ENCODE measurements at places on chromosomes 13 and 19. TPM values are rescaled to one million over a fixed set of nuclear protein-coding genes. Genes with fewer than 3 reads are reported as not detected.

C1QTNF9 gene
- not detected for total RNA-seq

SMIM17 gene
- not detected for total RNA-seq

TPGS1 gene
- 18.2 TPM for total RNA-seq

C19orf47 gene
- 10.1 TPM for total RNA-seq

DNA sequence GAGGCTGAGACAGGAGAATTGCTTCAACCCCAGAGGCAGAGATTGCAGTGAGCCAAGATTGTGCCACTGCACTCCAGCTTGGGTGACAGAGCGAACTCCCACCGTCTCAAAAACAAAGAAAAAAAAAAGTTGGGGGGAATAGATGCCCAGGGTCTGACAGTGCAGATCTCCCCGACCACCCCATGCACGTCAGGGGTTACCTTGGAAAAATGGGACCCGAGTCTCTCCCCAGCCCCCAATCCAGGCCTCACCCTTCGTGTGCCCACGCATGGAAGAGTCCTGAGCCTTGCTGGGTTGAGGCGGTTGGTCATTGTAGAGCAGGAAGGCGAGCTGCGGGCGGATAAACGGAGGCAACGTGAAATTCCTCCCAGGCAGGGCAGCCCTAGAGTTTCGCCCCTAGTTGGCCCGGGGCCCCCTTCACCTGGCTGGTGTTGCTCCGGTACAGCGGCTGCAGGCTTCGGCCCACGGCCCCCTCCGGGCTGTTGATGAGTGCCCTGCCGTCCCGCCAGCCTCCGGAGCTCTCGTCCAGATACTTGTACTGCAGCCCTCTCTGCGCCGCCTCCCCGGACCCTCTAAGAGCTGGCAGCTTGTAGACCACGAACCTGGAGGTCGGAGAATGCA is 588 bp downstream of the DNASE2 start:
- no peak for DNase-seq

- DNase-seq = no peak
Measured at GRCh38 chr19:13873834-13874515, 3.0 kb upstream of the NANOS3 start.

- no peak for DNase-seq
Measured at GRCh38 chr13:26497968-26498511, 59.4 kb upstream of the WASF3 start.

DNA sequence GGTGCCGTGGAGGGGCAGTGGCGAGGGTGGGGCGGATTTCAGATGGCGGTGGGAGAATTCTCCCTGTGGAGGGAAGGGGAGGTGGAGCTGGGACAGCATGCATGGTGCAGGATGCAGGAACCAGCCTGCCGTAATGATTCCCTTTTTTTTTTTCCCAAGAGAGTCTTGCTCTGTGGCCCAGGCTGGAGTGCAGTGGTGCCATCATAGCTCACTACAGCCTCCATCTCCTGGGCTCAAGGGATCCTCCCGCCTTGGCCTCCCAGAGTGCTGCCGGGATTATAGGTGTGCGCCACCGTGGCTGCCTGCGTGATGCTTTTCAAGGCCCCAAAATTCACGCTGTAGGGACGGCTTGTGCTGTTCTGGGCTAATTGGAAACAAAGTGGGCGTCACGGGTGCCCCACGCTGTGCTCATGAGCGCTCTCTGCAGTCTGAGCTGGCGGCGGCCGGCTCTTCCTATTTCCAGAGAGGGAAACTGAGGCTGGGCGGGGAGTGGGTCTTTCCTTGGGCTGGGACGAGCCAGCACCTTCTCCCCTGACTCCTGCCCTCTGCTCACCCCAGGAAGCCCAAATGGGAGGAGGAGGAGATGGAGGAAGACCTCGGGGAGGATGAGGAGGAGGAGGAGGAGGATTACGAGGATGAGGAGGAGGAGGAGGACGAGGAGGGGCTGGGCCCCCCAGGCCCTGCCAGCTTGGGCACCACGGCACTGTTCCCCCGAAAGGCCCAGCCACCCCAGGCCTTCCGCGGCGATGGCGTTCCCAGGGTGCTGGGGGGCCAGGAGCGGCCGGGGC is 6.2 kb downstream of the ARID3A start:
- no peak for DNase-seq

DNA sequence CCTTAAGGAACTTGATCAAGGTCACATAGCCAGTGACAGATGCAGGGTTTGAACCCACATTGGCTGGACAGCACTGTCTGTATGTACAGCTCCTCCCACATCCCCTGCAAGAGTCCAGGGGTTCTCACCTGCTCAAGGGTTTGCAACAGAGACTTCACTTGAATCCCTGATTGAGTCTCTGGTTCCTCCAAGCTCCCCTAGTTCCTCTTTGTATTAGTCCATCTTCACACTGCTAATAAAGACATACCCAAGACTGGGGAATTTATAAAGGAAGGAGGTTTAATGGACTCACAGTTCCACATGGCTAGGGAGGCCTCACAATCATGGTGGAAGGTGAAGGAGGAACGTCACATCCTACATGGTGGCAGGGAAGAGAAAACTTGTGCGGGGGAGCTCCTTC is 72.8 kb upstream of the CLDN10 start:
- DNase-seq = no peak

DNA sequence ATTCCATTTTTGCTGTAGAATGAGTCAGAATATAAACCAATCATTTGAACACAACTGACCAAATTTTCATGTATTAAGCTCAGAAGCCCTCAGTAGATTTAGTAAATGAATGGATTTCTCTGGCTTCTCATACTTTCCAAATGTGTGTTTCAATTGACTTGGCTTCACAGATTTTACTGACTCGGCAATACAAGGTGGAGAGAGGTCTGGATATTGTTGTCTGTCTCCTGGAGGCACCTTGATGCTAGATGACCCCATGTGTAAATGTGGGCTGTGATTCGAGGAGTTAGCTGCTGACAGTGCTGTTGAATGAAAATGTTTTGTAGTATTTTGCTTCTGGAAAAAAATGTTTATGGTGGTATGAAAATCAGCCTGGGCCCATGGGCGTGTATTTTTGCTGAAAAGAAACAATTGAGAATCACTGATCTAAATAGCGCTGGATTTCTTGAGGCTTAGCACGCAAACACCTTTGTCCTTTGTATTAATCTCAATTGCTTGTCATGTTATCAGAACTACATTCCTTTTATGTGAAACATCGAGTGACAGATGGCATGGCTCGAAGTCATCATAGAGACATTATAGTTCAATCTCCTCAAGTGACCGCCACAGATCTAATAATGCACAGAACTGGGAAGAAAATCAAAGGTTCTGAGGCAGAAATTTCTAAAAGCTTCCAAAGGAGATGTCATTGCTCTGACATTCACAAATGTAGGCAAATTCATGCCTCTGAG is 41.2 kb upstream of the UBAC2 start:
- DNase-seq = no peak
